ENCODE measurements at places on chromosomes 7 and 10.
A peak's percentile ranks its signal among the peaks of the same experiment; 100 is the strongest.

DNA sequence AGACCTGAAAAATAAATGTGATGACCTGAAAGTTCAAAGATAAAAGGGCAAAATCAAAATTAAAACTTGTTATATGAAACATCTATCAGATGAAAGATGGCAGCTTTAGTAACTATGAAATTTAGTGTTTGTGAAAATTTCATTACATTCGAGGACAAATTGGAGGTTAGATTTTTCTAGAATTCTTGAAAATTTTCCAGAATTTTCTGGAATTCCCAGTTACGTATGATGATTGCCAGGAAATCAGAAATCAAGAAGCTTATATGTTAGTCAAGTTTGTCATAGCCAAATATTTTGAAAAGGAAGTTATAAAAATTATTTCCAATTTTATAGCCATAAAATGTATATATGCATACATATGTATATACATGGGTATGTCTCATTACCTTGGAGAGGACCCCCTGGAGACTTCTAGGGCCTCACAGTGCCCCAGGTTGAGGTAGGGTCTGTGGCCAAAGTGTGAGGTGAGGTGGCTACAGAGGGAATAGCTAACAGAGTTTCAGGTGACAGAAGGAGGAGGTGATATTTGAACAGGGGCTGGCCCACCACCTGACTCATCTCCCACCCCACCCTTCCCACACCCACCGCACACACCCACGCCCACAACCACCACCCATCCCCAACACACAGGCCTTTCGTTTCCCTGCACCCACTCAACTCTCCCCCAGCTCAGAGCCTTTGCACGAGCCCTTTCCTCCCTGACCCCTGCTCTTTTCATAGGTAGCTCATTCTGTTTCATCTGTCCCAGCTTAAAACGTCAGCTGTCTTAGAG, 21.5 kb downstream of the C10orf105 start:
- DNase-seq: no peak

DNA sequence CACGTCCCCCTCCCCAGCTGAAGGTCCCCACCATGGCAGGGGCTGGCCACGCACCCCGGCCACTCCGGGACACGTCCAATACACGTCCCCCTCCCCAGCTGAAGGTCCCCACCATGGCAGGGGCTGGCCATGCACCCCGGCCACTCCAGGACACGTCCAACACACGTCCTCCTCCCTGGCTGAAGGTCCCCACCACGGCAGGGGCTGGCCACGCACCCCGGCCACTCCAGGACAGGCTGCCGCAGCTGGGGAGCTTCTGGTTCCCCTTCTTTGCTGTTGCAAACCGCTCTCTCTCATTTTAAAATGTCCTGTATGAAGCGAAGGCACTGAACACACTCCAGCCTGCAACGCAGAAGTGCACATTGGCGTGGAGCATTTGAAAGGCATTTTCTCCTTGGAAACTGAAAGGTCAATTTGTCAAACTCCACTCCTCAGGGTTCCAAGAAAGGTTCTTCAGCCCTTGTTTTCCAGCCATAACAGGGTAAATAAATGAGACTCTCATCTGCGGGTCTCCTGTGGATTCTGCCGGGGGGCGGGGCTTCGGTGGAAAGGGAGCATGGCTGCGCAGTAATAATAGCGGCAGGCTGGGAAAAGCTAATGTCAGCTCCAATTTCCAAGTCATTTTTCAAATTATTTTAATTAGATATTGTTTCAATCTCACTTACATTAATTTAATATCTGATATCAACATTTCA, 580.3 kb downstream of the DNAJB6 start:
- DNase-seq: no peak

GRCh38 chr10:42551582-42552187, 86.7 kb downstream of the ZNF33B start:
- no peak for DNase-seq

DNA sequence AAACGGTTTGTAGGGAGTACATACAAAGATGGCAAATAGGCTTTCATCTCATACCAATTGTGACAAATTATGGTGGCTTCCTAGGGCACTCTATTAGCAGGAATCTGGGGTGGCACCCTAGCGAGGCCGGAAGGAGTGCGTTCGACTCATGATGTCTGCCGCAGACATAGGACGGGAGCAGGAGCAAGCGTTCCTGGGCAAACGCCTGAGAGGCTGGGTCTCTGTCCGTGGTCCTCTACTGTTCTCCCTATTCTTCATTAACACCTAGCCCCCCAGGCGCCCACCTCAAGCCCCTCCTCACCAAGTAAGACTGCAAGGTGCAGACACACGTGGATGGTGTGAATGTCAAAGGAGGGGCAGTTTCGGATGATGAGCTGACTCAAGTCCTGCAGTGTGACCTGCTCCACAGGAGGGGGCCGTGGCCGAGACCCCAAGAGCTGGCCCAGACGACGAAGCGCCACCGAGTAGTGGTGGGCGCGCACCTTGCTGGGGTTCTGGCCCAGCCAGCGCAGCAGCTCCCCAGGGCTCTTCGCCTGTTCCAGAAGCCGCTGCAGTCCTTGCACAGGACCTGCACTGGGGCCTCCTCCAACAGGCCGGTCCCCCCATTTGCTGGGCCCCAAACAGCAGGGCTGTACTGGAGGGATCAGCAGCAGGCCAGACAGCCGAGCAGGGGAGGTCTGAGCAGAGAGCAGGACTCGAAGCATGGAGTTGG, 1.3 kb downstream of the FASTK start:
- no peak for DNase-seq

- DNase-seq: no peak
Observed at GRCh38 chr10:30155401-30155800, 96.0 kb upstream of the JCAD start.

DNA sequence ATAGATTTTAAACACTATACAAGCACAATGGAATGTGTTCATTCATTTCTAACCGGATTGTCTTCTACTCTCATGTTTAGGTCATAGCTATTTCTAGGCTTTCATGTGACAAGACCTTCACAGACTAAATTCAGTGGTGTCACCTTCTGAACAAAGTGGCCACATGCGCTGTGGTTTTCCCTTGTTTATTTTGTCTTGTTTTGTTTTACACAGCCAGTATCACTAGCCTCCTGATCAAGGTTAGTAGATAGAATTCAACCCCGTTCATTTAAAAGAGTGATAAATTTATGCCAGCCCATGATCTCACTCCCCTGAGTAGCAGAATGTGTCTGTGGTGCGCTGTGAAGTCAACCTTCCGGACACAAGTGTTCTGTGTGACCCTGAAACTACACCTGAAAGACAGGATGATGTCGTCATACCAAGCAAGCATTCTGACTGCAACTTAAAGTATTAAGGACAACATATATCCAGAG, 209.1 kb downstream of the CREB5 start:
- DNase-seq: no peak

- DNase-seq: no peak
Observed at GRCh38 chr7:49766966-49767365, 6.5 kb upstream of the VWC2 start.

DNA sequence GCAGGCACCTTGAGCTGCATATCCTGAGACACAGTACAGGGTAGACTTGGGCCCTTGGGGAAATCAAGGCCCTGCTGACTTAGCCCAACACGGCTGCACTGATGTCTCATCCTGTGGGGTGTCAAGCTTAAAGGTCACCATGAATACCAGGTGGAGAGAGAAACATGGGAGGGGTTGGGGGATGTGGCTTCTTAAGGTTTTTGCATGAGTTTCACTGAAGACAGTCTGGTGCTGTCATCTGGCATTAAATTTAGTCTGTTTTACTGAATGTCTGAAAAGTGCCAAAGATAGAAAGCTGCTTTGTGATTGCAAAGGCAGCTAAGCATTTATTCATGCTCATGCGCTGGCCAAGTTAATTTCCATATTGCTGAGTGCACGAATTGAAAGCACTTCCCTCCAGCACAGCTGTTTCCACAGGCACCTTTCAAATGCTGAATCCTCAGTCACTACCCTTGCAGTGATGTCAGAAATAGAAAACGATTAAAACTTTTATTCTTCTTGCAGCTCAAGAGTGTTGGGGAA, 102.1 kb downstream of the OSBPL3 start:
- no peak for DNase-seq

- no peak for DNase-seq
Observed at GRCh38 chr7:137670222-137671064, 176.3 kb downstream of the DGKI start.

DNA sequence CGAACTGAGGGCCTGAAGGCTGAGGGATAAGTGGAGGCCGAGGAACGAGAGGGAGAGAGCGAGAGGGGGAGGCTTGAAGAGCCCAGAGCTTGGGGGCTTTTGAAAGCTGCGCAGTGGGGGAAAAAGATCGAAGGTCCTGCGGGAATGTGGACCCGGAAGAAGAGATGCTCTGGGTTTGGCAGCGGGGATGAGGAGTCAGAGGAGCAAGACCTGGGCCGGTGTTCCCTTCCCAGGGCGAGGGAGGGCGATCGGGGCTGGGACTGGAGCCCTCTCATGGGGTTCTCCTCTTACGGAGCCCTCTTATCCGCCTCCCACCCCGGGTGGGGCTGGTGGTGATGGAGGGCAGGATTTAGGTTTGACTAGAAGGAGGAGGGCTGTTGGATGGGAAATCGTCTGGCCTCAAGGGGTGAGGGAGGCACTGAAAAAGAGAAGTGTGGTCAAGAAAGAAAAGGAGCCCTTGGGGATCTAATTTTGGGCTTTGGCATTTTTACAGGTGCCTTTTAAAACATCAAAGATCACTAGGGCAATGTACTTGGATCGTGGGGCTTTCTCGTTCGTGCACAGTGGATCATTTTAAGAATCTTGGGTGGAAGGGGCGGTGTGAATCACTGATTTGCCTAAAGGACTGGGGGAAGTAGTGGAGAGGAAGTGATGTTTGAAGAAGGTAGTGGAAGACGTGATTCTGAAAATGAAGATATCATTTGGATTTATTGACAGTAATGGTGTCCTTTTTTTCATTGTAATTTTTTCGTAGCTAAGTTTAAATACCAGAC, 637 bp downstream of the SAMD8 start:
- DNase-seq: peak; percentile 51

GRCh38 chr7:157918326-157919080, 581.7 kb downstream of the DNAJB6 start:
- DNase-seq: no peak

DNA sequence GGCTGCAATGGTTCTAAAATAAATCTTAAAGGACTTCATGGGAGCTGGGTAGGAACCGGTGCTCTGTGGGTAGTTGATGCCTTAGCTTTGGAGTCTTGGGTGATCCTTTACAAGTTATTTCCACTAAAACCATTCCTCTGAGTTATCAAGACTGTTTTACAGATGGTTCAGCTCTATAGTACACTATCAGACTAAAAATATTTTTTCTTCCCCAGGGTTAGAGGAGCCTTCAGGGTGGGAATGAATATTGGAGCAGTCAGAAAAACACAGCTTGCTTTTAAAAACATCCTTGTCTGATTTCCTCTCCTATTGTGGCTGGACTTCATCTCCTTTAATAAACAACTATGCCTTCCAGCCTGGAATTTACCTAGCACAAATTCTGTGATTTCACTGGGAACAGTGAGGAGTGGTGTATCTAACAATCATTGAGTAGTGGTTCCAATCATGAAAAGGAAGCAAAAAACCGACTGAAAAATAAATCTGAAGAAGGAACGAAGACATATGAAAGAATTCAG, 102.6 kb upstream of the AFAP1L2 start:
- no peak for DNase-seq

DNA sequence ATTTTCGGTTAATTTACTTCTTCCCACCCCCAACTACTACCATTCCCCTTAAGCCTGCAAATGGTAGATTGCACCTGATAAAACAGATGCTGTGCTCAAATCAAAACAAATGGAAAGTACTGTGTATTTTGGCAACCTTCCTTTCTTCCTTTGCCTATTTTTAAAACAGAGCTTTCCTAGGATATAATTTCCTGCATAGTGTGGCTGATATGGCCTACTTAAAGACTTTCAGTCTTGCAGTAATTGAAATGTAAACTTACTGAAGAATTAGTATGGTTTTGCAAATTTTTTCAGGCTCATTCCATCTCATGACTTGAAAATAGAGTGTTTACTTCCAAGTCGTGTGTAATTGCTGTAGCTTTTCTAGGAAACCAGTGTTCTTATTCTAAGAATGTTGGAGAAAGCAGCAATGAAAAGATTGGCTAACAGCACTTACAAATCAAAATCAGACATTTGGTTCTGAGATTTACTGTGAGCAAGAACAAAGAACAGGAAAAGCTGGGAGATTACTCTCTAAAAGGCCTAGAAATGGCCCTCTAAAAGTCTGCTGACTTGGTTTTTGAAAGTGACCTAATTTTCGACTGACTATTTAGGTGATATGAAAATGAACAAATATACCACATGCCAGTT, 52.0 kb downstream of the REEP3 start:
- peak; percentile 26 for DNase-seq

GRCh38 chr10:86374664-86375063, 8.1 kb upstream of the GRID1 start:
- no peak for DNase-seq
